ENCODE measurements at places on chromosomes 6 and 20. TPM values are rescaled to one million over a fixed set of nuclear protein-coding genes. Genes with fewer than 3 reads are reported as not detected.

GRCh38 chr6:43669050-43669921, 18.3 kb downstream of the MRPS18A start:
- peak; percentile 64 for DNase-seq

GRCh38 chr6:16301511-16301910, 63.1 kb downstream of the GMPR start:
- DNase-seq: peak; percentile 35

DNA sequence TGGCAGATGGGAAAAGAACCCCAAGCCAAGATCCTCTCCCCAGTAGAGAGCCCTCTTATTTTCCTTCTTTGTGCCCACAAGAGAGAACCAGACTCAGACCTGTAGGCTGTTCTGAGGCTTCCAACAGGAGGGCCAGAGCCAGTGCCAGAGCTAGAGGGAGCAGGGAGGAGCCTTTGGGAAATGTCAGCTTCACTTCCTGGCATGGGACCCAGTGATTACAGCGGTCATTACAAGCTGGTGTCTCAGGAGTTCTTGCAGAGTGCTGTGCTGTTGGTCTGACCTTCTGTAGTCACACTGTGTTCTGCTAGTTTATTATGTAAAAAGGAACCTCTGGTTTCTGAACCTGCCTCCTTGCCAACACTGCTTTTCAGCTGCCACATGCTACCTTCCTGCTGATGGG, 38.9 kb downstream of the STK35 start:
- no peak for DNase-seq

DNA sequence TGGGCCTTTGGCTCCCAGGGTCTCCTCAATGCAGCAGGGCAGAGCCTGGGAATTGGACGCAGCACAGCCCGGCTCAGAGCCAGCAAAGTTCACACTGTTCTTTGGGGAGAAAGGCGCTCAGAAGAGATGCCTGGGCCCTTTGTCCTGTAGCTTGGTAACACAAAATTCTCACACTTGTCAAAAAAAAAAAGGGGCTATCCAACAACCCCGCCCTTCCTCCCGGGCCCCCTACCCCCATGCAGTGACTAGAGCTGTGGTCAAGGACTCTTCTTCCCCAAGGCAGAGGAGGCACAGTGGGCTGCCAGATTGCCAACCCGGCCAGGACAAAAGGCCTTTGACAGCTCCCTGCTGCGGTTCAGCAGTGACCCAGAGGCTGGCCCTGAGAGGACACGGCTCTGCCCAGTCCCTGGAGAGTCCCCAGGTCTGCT, 2.0 kb downstream of the NKAIN4 start:
- no peak for DNase-seq

DNA sequence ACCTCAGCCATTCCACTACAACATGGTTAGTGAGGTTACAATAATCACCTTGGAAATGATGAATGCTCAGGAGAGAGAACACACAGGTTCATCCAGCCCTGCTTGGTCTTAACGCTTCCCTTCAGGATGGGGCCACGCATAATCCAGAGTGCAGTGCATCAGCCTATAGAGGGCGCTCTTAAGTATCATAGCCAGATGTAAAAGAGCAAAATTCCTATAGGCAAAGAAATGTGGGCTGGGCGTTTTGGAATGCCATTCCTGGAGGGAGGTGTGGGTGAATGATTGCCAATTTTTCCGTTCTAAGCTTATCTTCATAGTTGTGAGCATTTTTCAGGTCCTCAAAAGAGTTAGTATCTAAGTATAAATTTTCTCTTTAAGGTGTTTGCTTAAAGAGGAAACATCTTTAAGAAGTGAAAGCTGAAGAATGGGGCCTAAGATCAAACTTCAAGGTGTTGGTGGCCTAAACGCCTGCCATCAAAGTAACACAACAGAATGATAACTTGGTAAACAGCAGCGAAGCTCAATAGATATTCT, 1.8 kb downstream of the RIPOR2 start:
- peak; percentile 87 for DNase-seq

- DNase-seq: peak; percentile 64
Measured at GRCh38 chr6:114747995-114748625, 405.3 kb upstream of the HS3ST5 start.

- no peak for DNase-seq
Measured at GRCh38 chr6:13729891-13730290, 18.3 kb upstream of the RANBP9 start.

GRCh38 chr20:1858871-1859270, 36.3 kb upstream of the SIRPA start:
- DNase-seq: no peak

- DNase-seq: peak; percentile 79
Measured at GRCh38 chr6:36834576-36835341, 4.5 kb downstream of the CPNE5 start.

DNA sequence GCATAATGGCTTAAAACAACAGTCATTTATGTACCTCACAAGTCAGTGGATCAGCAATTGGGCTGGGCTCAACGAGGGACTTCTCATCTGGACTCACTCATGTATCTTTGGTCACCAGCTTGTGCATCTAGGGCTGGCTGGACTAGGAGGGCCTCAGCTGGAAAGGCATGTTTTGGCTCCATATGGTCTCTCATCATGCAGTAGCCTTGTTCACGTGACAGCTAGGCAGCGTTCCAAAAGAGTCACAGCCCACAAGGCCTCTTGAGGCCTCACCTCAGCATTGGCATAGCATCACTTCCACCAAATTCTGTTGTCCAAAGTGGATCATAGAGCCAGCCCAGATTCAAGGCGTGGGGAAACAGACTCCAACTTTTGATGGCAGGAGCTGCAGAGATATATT, 110.1 kb downstream of the MAFB start:
- no peak for DNase-seq

GRCh38 chr6:141988954-141989705, 143.6 kb upstream of the GJE1 start:
- DNase-seq: peak; percentile 81

TNFRSF6B gene
- not detected for total RNA-seq

SAPCD1 gene
- total RNA-seq: 8.4 TPM

SYTL3 gene
- total RNA-seq: 0.57 TPM

C20orf204 gene
- total RNA-seq: 4.0 TPM

PACRG gene
- 0.27 TPM for total RNA-seq
